ENCODE measurements at places on chromosomes 12 and 14.

GRCh38 chr14:94598816-94599655, 13.2 kb upstream of the SERPINA3 start:
- DNase-seq = no peak

- DNase-seq = no peak
These were observed 43.8 kb upstream of the ARID2 start for GRCh38 chr12:45685680-45686079.

- no peak for DNase-seq
These were observed 48.7 kb downstream of the SRGAP1 start for GRCh38 chr12:63893170-63893569.

GRCh38 chr12:1332327-1332726, 262.1 kb downstream of the FBXL14 start:
- no peak for DNase-seq

GRCh38 chr12:92581604-92582003, 121.2 kb upstream of the PLEKHG7 start:
- DNase-seq = no peak

DNA sequence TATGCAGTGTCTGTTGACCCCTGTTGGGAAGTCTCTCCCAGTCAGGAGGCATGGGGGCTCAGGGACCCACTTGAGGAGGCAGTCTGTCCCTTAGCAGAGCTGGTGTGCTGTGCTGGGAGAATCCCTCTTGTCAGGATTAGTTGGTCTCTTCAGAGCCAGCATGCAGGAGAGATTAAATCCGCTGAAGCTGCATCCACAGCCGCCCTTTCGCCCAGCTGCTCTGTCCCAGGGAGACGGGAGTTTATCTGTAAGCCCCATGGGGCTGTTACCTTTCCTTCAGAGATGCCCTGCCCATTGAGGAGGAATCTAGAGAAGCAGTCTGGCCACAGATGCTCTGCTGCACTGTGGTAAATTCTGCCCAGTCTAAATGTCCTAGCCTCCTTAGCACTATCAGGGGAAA, 13.1 kb upstream of the KLRC1 start:
- no peak for DNase-seq

- DNase-seq = no peak
These were observed 128.8 kb upstream of the OR4E1 start for GRCh38 chr14:21802441-21802840.

DNA sequence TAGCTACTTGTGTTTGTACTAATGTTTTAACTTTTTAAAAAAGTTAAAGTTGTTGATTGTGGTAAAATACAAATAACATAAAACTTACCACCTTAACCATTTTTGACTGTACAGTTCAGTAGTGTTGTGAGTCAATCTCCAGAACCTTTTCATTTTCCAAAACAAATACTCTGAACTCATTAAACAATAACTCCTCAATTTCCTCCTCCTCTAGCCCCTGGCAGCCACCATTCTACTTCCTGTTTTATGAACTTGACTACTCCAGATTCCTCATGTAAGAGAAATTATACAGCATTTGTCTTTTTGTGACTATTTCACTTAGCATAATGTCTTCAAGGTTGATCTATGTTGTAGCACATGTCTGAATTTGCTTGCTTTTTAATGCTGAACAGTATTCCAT, 299.1 kb upstream of the AMIGO2 start:
- no peak for DNase-seq

GRCh38 chr12:31650918-31651317, 8.6 kb upstream of the ETFBKMT start:
- no peak for DNase-seq

- no peak for DNase-seq
These were observed 64.8 kb downstream of the DRAM1 start for GRCh38 chr12:101942250-101942605.

- DNase-seq = no peak
These were observed 65.0 kb downstream of the CHST11 start for GRCh38 chr12:104521731-104522130.
